Activated T-helper 17 cell treated with anti-CD3 and anti-CD28 coated beads, Interleukin-2, amount 50 U/mL, for 72 hours (primary cell): ENCODE measurements at places on chromosomes 1 and 21. TPM values are rescaled to one million over a fixed set of nuclear protein-coding genes. Genes with fewer than 3 reads are reported as not detected.
A peak's percentile ranks its signal among the peaks of the same experiment; 100 is the strongest.

GRCh38 chr1:183600136-183600535, 9.9 kb upstream of the NCF2 start:
- peaks cover 10% of the 10 kb centered on the region for H3K4me1 ChIP-seq
- H3K27me3 ChIP-seq: peaks cover 4% of the 10 kb centered on the region
- peak; percentile 37 for ATAC-seq
- H3K36me3 ChIP-seq: no peaks in the 10 kb centered on the region

DNA sequence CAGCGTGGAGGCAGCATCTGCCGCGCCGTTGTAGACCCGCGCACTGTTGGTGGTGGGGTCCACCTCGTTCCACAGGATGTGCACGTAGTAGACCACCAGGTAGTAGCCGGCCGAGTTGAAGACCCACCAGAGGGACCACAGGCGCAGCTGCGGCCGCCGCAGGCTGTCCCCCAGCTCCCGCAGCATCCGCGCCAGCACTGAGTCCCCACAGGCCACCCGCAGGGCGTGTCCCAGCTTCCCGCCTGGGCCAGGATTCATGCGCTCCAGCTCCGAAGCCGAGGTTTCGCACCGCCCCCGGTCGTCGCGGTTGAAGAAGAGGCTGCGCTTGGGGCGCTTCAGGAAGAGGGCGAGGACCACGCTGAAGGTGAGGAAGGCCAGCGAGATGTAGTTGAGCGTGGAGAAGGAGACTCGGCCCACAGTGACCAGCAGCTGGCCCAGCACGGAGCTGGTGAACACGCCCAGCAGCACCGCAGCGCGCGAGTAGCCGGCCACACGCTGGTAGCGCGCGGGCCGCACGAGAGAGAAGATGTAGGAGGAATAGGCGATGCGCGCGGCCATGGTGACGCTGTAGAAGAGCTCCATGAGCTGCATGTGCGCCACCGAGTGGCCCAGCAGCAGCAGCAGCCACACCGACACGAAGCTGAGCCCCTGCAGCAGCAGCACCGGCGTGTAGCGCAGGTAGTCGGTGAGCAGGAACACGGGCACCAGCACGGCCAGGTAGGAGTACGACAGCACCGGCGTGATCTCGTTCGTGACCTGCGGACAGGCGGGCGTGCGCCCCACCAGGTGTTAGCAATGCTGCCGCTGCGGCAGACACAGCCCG, 10.6 kb downstream of the SLC19A1 start:
- peaks cover 40% of the 10 kb centered on the region for H3K36me3 ChIP-seq
- peaks cover 10% of the 10 kb centered on the region for H3K4me1 ChIP-seq
- ATAC-seq: no peak

DNA sequence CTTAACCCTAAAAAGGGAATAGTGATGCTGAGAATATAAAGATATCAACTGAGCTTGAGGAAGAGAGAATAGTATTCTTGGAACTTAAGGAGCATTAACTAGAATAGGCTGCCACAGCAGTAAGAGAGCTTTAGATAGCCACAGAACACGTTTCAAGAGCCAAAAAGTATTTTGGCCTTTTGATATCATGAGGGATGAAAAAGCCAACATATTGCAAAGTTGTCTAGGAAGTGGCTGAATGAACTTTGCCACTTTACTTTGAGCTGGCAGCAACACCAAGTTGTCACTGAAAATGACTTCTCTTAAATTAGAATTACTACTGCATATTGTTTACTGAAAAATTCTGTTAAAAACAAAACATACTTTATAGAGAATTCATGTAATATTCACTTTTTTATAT, 1476.2 kb downstream of the MRPL39 start:
- H3K4me3 ChIP-seq: no peak overlapping the region
- ATAC-seq: no peak
- H3K36me3 ChIP-seq: no peaks in the 10 kb centered on the region
- no peak overlapping the region for H3K27ac ChIP-seq
- H3K27me3 ChIP-seq: no peaks in the 10 kb centered on the region

DNA sequence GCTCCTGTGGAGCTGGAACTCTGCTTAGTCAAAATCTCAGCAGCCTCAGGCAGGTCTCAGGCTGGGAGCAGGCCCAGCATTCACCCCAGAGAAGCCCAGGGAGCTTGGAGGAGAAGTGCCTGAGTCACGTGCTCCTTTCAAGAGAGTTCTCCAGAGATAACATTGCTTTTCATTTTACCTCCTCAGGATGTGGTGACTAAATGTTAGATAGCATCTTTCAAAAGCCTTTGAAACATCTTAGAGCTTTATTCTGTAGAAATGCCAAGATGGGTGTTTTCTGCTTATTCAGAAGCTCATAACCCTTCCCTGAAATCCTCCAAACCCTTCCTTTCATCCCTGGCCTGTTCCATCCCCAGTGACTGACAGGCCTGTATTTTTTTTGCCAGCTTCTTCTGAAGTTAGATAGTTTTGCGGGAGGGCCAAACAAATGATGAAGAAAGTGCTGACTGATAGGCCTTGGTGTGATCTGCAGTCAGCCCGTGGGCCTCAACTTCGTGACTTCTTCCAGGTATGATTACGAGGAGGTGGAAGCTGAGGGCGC, 58.0 kb downstream of the PGM1 start:
- H3K36me3 ChIP-seq: peaks cover 48% of the 10 kb centered on the region
- H3K27ac ChIP-seq: peak overlapping the region; percentile 95
- no peaks in the 10 kb centered on the region for H3K27me3 ChIP-seq

- H3K4me1 ChIP-seq: no peaks in the 10 kb centered on the region
- no peak overlapping the region for H3K27ac ChIP-seq
- H3K27me3 ChIP-seq: peaks cover 41% of the 10 kb centered on the region
- H3K4me3 ChIP-seq: no peak overlapping the region
- H3K36me3 ChIP-seq: no peaks in the 10 kb centered on the region
Measured at GRCh38 chr1:30618335-30618747, 105.0 kb downstream of the MATN1 start.

OR2T2 gene
- total RNA-seq: not detected

TTLL7 gene
- 6.3 TPM for total RNA-seq

KDF1 gene
- not detected for total RNA-seq

SV2A gene
- total RNA-seq: 5.8 TPM

AJAP1 gene
- not detected for total RNA-seq

OR2T3 gene
- not detected for total RNA-seq
